ENCODE measurements at places on chromosomes 12 and 14.

GRCh38 chr12:89166121-89166520 is 186.2 kb downstream of the DUSP6 start:
- DNase-seq: no peak

DNA sequence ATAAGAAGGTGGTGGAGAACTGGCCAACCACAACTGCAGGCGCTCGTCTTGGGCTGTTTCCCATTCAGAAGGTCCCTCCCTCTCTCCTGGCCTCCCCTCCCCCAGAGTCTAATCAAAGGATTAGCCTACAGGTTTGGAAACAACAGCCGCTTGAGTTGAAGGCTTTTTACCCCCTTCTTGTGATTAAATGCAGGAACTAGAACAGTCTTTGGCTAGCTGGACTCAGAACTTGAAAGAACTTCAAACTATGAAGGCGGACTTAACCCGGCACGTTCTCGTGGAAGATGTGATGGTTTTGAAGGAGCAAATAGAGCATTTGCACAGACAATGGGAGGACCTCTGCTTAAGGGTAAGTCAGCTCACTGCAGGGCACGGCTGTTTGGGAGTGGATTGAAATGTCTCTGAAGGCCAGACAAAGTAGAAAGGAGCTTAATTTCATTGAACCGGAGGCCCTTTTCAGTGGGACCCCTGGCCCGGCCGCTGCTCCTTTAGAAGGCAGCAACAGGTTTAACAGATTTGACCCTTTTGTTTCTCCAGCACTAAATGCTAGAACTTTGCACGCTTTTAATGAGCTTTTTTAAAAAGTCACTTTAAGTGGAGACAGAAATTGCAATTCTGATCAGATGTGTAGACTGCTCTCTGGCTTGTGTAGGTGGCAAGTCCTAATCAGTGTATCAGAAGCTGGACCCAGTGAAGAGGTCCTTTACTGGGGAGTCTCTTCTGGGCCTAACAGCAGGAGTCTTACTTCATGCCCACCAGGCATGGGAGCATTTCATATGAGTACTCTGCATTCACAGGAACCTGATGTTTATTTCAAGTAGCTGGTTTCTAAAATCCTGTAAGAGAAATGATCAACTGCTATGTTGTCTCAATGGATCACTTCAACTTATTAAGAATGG is 107.7 kb downstream of the ESR2 start:
- DNase-seq: no peak

- no peak for DNase-seq
These were observed 580 bp downstream of the SALL2 start for GRCh38 chr14:21525571-21525961.

- DNase-seq: no peak
These were observed at the start of gene OASL for GRCh38 chr12:121038861-121039668. Gene OASL (minus strand): TSS chr12:121039246. CDS start chr12:121038971, 275 bp downstream.

DNA sequence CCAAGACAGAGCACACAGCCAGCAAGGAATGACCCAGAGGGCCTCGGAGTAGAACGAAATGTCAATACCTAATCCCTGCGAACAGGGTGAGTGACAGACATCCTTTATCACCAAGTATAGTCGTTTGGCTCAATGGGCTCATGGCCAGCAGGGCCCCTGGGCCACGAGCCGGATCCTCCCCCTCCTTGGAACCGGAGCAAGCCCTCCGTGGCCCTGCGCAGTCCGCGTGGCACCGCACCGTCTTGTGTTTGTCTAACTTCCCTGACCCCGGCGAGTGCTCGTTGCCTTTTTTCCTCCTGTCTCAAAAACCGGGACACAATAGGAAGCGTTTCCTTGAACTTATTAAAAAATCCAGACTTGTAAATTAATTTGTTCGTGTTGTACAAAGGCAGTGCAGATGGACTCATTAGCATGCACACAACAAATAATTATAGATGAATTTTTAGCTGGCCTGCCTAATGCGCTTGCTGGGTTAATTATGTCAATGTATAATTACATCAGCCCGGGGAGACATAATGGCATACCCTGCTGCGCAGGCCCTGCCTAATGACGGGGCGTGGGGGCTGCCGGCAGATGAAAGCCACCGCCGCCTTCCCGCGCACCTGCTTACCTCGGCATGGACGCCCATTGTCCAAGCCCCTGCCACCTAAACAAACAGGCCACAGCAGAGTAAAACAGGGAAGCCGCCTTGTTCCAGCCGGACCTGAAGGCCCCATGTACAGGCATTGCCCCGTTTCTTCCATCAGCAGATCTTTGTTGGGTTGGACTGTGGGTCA is 81.6 kb downstream of the PHETA1 start:
- DNase-seq: no peak

DNA sequence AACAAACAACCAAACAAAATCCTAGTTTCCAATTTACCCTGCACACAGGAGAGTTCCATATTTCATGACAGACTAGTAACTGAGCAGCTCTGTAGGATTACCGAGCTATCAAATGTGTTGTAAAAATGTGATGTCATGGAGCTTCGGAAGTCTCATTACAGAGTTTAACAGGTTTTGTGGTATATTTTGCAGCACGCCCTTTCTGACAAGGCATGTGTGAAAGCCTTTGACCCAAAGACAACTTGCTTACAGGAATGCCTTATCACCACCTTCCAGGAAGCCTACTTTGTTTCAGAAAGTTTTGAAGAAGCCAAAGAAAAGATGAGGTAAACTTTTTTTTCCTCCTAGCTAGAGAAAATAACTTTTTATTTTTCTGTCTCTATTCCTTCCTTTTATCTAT is 92.4 kb downstream of the TPH2 start:
- no peak for DNase-seq

DNA sequence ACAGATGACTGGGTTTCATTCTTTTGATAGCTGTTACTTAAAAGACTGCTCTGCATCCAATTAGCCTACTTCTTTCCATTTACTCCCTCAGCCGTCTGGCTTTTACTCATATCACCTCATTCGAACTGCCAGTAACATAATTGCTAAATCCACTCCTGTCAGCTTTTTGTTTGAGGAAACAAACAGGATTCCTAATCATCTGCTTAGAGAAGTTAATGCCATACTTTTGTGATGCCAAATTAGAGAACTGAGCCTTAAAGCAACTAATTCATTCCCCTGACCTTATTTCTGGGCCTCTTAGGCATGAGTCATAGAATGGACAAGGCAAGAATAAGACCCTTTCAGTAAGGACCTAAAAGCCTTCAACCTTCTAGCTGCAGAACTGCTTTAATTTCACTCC is 2.9 kb downstream of the OXA1L start:
- no peak for DNase-seq

GRCh38 chr12:102950107-102950949 is 7.1 kb upstream of the ASCL1 start:
- no peak for DNase-seq

DNA sequence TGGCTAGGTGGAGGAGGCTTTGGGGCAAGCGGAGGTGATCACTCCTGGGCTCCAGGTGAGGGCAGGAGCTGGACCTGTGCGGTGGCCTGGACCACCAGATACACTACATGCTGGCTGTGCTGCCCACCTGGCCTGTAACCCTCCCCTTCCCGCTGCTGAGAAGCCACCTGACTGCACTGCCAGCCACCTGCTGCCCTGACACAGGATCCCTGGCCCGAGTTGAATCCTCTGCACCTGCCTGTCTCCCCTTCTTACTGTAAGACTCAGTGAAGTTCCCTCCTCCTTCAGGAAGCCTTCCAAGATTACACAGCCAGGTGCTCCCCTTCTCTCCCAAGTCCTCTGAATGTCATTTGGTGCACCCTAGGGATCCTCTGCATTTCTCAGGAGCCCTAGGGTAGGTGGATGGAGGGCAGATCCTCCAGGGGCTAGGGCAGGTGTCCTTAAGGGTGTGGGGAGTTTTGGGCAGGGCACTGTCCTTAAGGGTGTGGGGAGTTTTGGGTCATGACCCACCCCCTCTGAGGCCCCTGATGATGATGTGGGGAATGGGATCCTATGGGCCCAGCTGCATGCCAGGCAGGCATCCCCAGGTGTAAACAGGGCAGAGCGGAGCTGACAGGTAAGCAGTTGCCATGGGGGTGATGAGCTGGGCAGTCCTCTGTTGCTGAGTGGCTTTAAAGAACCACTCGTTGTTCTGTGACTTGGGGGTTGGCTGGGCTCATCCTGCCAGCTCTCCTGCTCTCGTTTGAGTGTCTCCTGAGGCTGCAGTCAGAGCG is 6.7 kb upstream of the MTA1 start:
- no peak for DNase-seq

- DNase-seq: no peak
These were observed 254.9 kb downstream of the BTG1 start for GRCh38 chr12:91890742-91891141.

DNA sequence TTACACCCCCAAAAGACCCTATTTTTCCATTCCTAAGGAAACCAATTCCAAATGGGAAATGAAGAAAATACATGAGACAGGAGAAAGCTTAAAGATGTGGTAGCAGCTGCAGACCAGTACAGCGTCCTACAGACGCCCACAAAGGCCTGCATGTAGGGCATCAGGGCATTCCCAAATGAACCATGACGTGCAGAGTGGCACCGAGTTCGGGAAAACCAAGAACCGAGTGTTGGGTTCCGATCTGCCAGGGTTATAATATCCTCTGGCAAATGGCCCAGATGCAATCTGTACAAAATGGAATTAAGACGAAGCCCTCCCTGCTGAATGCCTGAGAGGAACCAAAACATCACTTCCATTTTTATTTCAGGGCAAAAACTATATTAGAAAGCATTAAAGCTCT is 34.4 kb upstream of the SELPLG start:
- DNase-seq: no peak

- no peak for DNase-seq
These were observed 292.6 kb downstream of the C12orf75 start for GRCh38 chr12:105622846-105623736.

DNA sequence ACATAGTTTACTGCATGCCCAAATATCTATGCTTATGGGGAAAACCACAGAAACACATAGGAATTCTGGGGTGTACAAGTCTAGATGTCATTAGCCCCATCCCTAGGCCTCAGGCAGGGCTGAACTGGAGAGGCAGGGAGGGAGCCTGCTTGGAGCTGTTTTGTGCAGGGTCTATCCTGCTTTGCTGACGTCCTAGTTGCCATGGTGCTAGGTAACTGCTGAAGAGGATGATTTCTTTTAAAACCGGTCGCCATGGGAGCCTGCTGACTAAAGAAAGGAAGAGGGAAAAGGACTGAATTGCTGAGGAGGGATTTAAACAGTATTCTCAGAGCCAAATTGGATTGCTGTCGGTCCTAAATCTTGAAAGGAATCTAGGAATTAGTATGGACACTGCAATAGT is 10.7 kb downstream of the GPR19 start:
- no peak for DNase-seq

DNA sequence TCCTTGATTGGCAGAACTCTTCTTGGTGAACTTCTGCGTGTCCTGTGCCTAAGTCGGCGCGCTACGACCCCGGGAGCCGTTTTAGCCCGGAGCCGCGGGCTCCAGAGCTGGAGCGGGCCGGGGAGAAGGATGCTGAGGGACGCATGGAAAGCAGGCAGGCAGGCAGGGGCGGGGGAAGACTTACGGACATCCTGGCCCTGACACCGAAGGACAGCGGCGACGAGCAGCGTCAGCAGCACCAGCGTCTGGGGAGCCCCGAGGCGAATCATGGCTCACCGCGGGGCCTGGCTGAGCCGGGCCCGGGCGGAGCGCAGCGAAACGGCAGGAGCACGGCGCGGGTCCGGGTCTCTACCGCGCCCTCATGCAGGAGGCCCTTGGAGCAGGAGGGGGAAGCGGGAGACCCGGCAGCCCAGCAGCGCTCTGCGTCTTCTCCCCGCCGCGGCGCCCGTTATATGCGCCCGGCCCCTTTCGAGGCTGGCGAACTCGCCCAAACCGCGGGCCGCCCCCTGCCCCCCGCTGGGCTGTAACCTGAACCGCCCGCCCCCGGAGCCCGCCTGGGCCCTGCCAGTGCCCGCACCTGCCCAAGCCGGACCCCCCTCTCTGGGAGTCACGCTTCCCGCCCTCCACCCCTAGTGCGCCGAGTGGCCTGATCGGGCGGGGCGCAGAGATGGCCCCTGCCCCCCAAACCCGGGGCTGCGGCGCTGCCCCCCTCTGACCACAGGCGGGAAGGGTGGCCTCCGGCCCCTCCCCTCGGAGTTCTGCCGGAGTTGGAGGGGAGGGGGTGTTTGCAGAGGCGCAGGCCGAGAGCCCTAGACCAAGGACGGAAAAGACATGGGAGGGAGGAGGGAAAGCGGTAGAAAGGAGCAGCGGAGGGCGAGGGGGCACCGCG is at the start of gene COL2A1:
COL2A1 (minus strand) TSS at position 424 of the 889 bp plus-strand sequence; CDS start at position 269, 155 bp downstream.
- no peak for DNase-seq

DNA sequence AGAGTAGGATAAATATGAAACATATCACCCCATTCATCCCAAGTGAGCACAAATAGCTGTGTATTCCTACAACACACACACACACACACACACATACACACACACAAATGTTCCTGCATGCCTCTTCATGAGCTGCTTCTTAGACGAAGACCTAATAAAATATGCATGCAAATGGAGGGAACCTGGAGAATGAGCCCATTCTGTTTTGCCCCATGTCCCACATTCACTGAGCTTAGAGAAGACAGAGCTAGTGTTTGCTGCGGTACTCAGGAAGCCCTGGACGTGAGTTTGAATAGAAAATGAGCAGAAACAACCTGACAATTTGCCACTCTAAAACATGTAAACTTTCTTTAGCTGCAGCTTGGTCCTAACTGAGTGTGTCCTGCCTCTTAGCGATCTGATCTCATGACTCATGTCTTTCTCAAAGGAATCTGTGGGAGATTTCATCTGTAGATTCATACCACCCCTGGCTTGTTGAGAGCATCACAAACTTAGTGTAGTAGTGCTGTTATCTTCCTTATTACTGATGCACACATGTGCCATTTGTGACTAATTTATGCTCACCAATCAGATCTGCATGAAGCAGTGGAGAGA is 86.8 kb downstream of the ITPR2 start:
- peak; percentile 58 for DNase-seq

DNA sequence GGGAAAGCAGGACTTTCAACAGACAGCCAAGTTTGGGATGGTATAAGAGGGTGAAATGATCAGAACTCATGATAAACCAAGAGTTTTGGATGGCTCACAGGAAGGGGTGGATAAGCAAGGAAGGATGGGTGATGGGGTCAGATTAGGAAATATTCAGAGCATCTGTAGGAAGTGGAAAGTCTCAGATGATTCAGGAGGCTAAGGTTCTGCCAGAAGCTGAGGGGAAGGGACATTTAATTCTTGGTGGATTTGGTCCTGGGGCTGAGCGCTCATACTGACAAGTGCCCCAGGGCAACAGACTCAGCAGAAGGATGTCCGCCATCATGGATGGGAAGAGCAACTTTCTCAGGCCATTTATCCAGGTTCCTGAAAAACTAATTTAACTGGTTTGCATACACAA is 28.4 kb upstream of the BDKRB2 start:
- DNase-seq: no peak

GRCh38 chr12:13471471-13471870 is 274.9 kb downstream of the EMP1 start:
- DNase-seq: no peak

GRCh38 chr12:93134893-93135285 is 205.8 kb upstream of the EEA1 start:
- no peak for DNase-seq

GRCh38 chr12:1634149-1634548 is 5.1 kb downstream of the WNT5B start:
- DNase-seq: no peak

- DNase-seq: no peak
These were observed 29.1 kb upstream of the PZP start for GRCh38 chr12:9237286-9237685.

GRCh38 chr12:41264281-41264680 is 76.2 kb downstream of the PDZRN4 start:
- no peak for DNase-seq

- no peak for DNase-seq
These were observed 48.4 kb downstream of the ANAPC7 start for GRCh38 chr12:110355073-110355472.

GRCh38 chr12:52682381-52682660 is 2.1 kb upstream of the KRT1 start:
- DNase-seq: no peak

GRCh38 chr12:117461732-117462131 is 100.3 kb upstream of the NOS1 start:
- no peak for DNase-seq
